ENCODE measurements at places on chromosomes 12 and 14. TPM values are rescaled to one million over a fixed set of nuclear protein-coding genes. Genes with fewer than 3 reads are reported as not detected.

DNA sequence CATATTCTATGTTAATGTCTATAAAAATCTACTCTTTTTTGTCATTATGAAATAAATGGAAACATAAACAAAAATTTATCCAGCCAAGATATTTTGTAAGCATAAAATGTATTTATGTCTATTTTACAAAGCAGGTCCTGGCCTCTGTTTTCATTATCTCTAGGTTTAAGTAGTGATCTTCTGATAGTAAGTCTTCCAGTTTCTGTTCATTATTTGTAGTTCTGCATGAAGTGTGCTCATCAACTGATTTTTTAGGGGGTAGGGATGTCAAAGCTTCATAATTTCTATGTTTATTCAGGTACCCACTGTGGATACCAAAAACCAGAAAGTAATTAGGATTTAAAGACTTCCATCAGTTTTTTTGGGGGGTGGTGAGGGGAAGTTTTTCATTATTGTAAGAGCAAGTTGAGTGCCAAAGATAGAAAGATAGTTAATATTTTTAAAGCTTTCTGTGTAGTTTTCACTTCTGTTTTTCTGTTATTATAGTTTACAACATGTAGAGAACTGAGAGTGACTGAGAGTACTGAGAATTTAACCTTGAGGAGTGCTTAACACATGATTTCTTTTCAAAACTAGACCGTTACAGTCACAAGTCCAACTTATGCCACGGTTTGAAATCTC, 30.6 kb upstream of the LMO3 start:
- DNase-seq: no peak

- DNase-seq: no peak
Measured at GRCh38 chr12:39975374-39975918, 130.4 kb downstream of the SLC2A13 start.

DNA sequence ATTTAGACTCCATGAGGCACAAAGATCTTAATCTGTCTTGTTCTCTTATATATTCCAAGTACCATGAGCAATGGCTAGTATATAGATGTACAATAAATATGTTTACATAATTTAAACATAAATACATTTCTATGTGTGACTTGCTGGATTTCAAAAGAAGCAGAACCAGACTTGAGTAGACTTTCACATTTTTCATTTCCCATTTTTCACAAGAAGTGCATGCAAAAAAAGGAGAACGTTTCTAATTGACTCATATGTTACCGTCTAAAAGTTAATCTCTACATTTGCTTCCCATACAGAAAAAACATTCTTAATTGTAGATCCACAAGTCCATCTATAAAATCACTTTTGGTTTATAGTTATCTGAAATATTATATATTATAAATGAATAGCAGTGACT, 256.5 kb upstream of the USP15 start:
- DNase-seq: no peak

DNA sequence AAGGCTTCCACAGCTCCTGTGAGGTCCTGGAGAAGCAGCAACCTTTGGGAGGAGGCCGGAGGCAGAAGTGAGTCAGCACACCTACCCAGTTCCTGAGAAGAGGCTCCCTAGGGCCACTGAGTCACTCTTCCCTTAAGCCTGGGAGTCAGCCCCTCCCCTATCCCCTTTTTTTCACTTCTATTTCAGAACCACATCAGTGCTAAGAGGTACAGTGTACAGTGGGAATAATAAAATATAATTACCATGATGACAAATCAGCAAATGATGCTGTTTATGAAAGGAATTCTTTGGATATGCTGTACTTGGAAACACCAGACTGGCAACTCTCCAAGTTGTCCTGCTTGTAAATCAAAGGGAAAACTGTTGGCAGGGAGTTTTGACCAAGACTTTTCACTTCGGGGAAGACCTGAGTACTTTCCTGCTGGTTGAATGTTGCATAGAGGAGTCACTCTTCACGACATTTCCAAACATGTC, 7.8 kb upstream of the TBPL2 start:
- peak; percentile 65 for DNase-seq

- peak; percentile 58 for DNase-seq
Measured at GRCh38 chr14:64549791-64550620, at the start of gene PPP1R36. TSS of gene PPP1R36 (plus strand) at chr14:64549961. CDS start at chr14:64549998, 37 bp downstream.

DNA sequence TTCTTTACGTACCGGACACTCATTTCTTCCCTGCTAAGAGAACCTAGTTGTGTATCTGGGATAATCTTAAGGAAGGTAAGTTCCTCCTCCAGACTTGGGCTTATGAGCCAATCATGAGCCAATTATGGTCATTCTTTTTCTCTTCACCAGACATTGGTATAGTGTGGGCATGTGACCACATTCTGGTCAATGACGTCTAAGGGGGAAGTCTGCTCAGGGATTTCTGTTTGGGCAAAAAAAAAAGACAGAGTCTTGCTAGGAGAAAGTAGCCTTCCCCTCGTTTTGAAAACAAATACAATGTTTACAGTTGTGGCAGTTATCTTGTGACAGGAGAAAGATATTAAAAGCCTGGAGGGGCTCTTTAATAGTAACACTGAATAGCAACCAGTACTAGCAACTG, 20.1 kb upstream of the PLXNC1 start:
- no peak for DNase-seq

- DNase-seq: no peak
Measured at GRCh38 chr12:118520214-118521035, 144.1 kb downstream of the SUDS3 start.

DNA sequence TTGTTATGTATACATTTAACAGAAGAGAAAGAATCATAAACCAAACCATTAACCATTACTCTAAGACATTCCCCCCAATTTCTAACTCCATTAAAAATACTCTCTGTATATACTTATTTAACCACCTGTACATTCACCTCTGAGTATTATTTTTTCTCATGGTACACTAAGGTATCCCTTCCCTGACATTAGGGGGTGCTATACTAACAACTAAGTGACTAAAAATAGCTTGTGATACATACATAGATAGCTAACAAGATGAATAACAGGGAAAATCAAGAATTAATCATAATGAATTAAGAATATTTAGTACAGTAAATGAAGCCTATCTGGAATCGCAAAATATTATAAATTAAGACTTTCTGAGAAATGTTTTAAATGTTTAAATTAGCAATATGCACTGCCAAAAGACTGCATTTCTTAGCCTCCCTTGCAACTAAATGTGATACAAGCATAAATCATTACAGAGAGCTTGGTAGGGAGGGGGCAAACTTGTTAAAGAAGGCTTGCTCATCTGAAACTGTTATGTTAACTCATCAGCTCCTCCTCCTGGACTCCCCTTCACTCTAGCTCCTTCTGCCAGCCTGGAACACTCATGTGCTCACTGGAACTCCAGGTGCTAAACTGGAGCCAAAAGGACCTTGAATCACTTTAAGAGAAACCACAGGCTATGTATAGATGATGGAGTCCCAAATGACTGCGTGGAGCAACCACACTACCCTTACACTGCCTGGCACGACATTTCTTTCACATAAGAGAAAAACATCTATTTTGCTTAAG, 14.9 kb downstream of the C2CD5 start:
- DNase-seq: no peak

- no peak for DNase-seq
Measured at GRCh38 chr12:16610743-16611142, 4.8 kb upstream of the LMO3 start.

- DNase-seq: no peak
Measured at GRCh38 chr14:52661314-52661713, 34.0 kb downstream of the ERO1A start.

KITLG gene
- total RNA-seq: 0.07 TPM

DNA sequence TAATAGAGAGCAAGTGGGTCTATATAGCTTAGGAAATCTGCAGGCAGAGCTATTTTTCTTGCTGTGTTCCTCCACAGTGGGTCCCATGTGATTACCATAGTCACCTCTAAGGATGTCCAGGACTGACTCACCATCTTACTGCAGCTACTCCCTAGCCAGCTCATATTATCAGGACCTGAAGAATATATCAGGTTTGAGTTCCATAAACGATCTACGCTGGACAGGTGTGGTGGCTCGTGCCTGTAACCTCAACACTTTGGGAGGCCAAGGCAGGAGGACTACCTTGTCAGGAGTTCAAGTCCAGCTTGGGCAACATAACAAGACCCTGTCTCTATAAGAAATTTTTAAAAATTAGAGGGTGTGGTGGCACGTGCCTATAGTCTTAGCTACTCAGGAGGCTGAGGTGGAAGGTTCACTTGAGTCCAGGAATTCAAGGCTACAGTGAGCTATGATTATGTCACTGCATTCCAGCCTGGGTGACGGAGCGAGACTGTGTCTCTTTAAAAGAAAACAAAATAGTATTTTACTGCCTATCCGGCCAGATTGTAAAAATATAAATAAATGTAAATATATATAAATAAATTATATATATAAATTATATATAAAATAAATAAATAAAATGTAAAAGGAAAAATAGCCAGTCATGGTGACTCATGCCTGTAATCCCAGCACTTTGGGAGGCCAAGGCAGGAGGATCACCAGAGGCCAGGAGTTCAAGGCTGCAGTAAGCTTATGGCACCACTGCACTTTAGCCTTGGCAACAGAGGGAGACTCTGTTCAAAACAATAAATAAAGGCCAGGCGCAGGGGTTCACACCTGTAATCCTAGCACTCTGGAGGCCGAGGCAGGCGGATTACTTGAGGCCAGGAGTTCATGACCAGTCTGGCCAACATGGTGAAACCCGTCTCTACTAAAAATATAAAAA, 6.9 kb upstream of the SPRYD4 start:
- no peak for DNase-seq

DNA sequence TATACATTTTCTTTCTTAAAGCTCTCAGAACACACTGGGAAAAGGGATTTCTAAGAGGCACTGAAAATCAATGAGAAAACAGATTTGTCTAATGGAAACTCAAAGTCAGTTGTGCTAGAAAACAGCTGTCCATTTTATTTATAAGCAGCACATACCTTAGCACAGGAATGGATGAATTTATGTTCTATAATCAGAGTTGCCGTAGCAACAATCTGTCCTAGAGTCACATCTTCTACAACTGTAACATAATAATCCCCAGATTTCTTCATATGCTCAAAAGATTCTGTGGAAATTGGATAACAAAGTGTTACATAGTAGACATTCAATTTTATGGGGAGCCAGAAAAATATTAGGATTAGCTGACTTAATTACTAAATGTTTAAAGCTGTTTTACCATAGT, 9.8 kb downstream of the GNPNAT1 start:
- DNase-seq: no peak

DNA sequence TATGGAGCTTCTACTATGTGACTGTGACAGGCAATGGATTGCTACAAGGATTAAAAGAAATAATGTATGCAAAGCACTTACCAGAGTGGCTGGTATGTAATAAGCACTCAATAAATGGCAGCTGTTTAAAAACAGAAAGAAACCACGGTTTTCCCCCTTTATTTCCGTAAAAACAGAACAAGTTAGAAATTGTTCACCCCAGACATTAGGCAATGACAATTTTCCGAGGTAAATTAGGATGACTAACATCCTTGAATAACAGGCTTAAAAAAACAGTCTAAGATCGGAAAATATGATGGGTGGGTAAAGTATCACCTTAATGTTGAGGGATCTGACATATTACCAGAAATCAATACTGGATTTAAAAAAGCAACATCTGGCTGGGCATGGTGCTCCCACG, 20.9 kb upstream of the CNIH1 start:
- DNase-seq: no peak

DNA sequence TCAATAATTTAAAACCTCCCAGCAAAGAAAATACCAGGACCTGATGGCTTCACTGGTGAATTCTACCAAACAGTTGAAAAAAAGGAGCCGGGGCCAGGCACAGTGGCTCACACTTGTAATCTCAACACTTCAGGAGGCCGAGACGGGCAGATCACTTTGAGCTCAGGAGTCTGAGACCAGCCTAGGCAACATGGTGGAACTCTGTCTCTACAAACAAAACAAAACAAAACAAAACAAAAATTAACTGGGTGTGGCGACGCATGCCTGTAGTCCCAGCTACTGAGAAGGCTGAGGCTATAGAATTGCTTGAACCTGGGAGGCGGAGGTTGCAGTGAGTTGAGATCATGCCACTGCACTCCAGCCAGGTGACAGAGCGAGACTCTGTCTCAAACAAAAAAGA, 13.7 kb upstream of the TROAP start:
- DNase-seq: no peak

DNA sequence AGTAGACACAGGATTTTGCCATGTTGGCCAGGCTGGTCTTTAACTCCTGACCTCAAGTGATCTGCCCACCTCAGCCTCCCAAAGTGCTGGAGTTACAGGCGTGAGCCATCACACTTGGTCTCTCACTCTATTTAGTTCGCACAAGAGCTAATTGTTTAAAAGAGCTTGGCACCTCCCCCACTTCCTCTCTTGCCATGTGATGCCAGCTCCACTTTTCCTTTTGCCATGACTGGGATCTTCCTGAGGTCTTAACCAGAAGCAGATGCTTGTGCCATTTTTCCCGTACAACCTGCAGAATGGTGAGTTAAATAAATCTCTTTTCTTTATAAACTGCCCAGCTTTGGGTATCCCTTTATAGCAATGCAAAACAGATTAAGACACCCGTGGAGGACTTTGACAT, 200.1 kb upstream of the FRMD6 start:
- no peak for DNase-seq

- no peak for DNase-seq
Measured at GRCh38 chr12:82672811-82673495, 13.8 kb upstream of the TMTC2 start.

- DNase-seq: no peak
Measured at GRCh38 chr12:122672515-122672914, 30.6 kb downstream of the HCAR2 start.

GRCh38 chr12:13194401-13195110, 2.0 kb upstream of the EMP1 start:
- no peak for DNase-seq

ALG10 gene
- 20.9 TPM for total RNA-seq

ADCY4 gene
- 1.6 TPM for total RNA-seq

CRIP2 gene
- 2.7 TPM for total RNA-seq

GRCh38 chr14:70366911-70367310, 7.4 kb upstream of the COX16 start:
- DNase-seq: no peak

DNA sequence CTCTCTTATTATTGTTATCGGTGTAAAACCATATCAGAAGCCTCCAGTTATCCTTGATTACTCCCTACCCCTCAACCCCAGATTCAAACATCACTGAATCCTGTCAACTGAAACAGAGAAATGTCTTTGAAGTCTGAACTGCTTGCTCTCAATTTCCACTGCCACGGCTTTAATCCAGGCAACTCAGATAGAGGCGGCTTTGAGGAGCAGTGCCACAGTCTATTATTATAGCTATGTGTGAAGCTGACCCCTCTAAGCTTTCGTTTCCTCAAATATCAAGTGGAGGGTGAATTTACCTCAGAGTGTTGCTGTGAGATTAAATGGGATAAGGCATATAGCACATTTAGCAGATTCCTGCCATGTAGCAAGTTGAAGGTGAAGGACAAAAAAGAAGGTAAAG, 49.0 kb upstream of the PDE3A start:
- no peak for DNase-seq

- DNase-seq: no peak
Measured at GRCh38 chr12:104627990-104628830, 171.5 kb downstream of the CHST11 start.

GRCh38 chr12:62913380-62913779, 21.6 kb downstream of the PPM1H start:
- no peak for DNase-seq

C14orf39 gene
- not detected for total RNA-seq

MYH6 gene
- not detected for total RNA-seq

BRI3BP gene
- total RNA-seq: 24.1 TPM

GRCh38 chr12:94095618-94096017, 52.8 kb upstream of the PLXNC1 start:
- DNase-seq: no peak

- peak; percentile 48 for DNase-seq
Measured at GRCh38 chr12:53223389-53224060, 8.5 kb downstream of the RARG start.

BORCS5 gene
- 43.7 TPM for total RNA-seq
